ENCODE measurements at places on chromosomes 13 and 19.

GRCh38 chr13:44758630-44759383 is 182.7 kb upstream of the TSC22D1 start:
- DNase-seq, result no peak

GRCh38 chr13:73683746-73684145 is 450.5 kb downstream of the KLF12 start:
- DNase-seq, result no peak

GRCh38 chr19:755063-755462 is 4.2 kb downstream of the MISP start:
- no peak for DNase-seq

DNA sequence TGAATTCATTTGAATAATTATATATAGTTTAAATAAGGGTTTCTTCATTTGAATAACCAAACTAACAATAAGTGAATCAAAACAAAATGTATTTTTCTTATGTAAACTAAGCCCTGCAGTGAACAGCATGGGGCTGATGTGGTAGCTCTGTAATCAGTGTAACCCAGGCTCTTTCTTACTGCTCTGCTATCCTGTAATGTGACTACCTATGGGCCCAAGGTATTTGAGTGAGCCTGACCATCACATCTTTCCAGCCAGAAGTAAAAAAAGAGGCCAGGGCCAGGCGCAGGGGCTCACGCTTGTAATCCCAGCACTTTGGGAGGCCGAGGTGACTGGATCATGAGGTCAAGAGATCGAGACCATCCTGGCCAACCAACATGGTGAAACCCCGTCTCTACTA is 494.6 kb downstream of the DCT start:
- no peak for DNase-seq

DNA sequence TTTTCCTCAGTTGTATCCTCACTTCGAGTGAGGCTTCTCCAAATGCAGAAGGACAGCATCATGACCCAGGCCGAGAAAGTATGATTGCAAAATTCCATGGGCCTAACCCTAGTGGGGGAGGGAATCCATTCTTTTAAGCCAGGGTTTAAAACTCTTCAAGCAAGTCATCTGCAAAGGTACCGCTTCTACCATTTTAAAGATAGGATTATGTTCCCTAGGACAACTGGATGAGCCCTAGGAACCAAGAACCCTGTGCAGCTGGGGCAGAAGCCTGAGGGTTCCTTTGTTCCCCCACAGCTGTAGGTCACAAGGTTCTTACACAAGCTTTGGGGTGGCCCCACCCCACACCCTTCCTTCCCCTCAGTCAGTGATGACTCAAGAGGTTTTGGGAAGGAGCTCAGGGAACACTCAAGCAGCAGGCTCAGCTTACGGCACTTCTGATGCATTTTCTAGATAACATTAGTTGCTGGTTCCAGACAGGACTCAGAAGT is 13.5 kb downstream of the ARL11 start:
- no peak for DNase-seq

DNA sequence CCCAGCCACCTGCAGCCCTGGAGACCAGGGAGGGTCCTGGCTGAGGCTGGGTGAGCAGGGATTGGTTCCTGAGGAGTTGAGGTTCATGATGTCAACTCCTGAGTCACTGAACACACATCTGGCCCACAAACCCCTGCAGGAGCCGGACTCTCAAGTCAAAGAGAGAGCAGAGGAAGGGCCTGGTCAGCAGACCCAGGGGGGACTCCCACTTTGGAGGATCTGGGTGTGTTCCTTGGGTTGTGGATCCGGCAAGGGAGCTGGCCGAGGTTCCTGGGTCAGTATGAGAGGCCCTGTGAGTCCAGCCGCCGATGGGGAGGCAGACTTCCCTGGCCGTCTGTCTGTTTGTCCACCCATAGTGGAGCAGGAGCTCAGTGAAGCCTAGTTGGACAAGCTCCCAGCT is 4.0 kb downstream of the SLC7A10 start:
- no peak for DNase-seq

GRCh38 chr13:94121686-94122085 is 357.8 kb downstream of the DCT start:
- DNase-seq, result no peak

DNA sequence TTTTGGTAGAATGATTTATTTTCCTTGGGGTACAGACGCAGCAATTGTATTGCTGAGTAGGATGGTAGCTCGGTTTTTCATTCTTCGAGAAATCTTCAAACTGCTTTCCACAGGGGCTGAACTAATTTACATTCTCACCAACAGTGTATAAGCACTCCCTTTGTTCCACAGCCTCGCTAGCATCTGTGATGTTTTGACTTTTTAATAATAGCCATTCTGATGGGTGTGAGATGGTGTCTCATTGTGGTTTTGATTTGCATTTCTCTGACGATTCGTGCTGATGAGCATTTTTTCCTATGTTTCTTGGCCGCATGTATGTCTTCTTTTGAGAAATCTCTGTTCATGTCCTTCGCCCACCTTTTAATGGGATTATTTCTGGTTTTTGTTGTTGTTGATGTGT is 54.8 kb upstream of the UQCRFS1 start:
- DNase-seq, result no peak

DNA sequence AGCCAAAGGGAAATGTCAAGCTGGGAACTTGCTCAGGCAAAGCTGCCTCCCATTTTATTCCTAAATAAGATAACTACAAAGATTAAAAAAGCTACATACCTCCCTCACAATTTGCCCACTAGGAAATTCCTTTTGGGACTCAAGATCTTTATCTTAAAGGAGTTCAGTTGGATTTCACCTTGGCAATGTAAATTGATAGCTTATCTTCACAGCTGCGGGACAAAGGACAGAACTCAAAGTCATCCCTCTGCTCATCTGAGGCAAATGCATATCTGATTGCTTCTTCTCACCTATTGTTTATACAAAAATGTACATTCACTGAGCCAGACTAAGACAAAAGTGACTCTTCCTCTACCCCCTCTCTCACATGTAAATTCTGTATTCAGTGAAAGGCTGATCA is 47.8 kb downstream of the FGF14 start:
- DNase-seq, result no peak

DNA sequence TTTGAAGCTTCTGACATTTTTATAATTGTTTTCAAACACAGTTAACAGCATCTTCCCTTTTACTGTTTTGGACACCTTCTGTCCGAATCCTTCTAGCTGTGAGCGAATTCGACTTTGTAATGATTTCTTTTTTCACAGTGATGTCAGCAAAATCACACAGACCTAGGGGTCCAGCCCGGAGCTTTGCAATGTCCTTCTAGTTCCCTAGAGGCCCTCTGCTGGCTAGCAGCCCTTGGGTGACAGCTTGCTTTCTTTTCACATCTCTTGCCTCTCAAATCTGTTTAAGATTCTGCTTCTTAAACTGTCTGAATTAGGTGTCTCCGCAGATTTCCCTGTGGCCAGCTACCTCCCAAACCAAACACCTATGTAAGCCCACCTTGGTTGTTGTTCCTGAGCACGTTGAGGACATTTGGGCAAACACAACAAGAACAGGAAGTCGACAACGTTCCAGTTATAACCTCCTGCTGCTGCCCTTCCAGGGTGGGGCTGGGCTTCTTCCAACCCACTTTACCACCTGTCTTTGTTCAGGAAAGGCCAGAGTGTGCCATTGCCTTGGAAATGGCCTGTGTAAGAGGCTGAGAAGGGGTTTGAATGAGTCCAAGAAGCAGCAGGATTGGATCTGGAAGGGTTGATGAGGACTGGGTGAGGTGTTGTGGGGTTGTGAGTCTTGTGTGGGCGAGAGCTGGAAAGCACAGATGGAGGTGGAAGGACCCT is 123.1 kb downstream of the ATP8A2 start:
- no peak for DNase-seq

- no peak for DNase-seq
These were observed 100.3 kb downstream of the ITGBL1 start for GRCh38 chr13:101552786-101553185.

Data from T1000 (cell line).